ENCODE measurements at places on chromosomes 5 and 9.

GRCh38 chr9:95317119-95317892 is at the start of gene FANCC:
FANCC (minus strand) TSS chr9:95317709; CDS start chr9:95249291, 68,418 bp downstream.
- DNase-seq, result peak; percentile 77

- no peak for DNase-seq
Observed at GRCh38 chr9:70811638-70812037, 309.8 kb downstream of the TRPM3 start.

- DNase-seq, result no peak
Observed at GRCh38 chr9:34197756-34198711, 19.2 kb downstream of the UBAP1 start.

GRCh38 chr5:112196584-112196983 is 222.5 kb downstream of the EPB41L4A start:
- DNase-seq, result no peak

- DNase-seq, result no peak
Observed at GRCh38 chr9:21801683-21802417, 586 bp upstream of the MTAP start.

DNA sequence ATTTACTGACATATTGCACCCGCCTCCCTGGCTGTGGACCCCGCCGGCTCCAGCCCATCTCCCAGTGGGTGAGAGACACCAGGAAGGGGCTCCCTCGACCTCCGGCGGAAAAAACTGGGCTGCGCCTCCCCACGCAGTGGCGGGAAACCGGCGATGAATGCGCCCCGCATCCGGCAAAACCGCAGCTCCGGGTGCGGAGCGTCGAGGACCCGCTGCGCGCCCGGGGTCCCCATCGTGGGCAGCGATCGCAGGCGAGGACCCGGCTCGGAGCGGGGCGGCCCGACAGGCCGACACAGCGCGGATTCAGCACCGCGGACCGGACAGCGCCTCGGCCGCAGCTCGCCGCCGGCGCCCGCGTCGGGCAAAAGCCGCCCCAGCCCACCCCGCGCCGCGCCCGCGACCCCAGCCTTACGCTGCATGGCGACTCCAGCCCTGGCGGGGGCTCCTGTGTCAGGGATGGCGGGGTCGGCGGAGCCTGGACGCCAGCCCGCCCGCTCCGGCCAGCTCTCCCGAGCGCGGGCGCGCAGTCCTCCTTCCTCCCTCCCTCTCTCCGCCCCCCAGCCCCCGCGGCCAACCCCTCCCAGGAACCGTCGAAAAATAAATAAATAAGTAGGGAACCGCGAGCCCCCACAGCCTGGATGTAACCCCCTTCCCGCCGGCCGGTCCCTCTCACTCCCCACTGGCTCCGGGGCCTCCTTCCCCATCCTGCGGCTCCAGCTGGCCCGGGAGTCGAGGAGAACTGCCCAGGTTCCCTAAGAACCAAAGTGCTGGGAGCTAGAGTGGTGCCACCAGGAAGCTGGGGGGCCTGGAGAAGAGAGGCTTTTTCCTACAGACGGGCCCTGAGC is 3.1 kb downstream of the LHX3 start:
- DNase-seq, result no peak

- peak; percentile 52 for DNase-seq
Observed at GRCh38 chr5:56588636-56589480, 226.5 kb upstream of the MAP3K1 start.

GRCh38 chr5:64506567-64507263 is 900 bp downstream of the RGS7BP start:
- DNase-seq, result no peak

GRCh38 chr5:105581988-105582690 is 2019.5 kb upstream of the NUDT12 start:
- no peak for DNase-seq

- DNase-seq, result peak; percentile 21
Observed at GRCh38 chr5:95822043-95822541, 434 bp downstream of the GLRX start.

DNA sequence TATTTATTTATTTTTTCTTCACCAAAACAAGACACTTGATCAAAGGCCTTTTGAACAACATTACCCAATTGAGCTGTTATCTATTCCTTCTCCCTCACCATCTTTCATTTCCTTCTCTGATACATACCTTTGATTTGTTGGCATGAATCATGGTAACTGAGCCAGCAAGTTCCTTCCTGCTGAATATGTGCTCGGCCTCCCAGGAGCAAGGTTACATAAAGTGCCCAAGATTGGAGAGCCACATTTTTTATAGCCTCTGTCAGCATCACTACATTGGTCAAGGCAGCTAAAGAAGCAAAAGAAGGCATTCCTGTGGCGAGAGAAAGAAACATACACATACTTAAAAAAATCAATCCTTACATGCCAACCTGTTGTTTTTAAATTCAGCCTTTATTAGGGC is 369.6 kb downstream of the CYLC2 start:
- no peak for DNase-seq

DNA sequence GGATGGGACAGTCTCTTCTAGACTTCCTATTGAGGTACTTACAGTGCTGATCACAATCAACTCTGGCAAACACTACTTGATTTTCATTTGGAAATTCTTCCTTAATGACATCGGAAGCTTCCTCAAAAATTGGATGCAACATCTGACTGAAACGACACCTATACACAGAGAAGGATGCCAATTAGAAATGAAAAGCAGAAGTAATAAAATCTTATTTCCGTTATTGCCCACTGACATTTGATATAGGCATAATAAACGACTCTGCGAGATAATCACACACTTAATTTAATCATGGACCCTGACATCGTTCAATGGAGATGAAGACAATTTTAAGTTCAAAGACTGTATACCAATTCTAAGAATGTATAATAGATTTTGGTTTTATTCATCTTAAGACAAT is 46.4 kb downstream of the ERP44 start:
- no peak for DNase-seq

GRCh38 chr9:107650321-107650720 is 160.8 kb upstream of the KLF4 start:
- DNase-seq, result no peak

DNA sequence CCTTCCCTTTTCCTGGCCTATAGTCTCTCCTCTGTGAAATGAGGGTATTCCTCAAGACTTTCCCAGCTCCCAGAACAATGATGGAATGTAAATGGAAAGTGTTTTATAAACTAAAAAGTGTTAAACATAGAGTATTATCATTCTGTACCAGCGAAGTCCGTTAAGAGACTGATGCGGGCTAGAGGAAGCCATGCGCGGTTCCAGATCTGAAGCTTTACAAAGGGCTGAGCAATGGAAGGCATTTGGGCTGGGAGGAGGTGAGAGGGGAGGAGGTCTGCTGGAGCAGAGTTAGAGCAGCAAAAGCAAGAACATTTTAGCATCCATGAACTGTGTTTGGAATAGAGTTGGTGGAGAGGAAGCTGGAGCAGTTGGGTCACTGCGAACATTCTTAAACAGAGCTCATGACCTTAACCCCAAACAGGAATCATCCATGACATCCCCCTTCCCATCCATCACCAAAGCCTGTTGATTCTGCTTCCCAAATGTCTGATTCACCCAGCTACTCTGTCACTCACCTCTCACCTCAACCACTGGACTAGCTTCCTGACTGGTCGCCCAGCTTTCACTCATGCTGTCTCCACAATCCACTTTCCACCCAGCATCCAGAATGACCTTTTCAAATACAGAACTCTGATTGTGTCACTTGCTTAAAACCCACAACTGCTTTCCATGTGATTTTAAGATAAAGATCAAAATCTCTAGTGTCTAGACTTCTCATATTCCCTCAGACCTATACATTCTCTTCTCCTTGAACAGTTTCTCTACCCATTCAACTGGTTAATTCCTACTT is 37.1 kb downstream of the CDK5RAP2 start:
- no peak for DNase-seq

DNA sequence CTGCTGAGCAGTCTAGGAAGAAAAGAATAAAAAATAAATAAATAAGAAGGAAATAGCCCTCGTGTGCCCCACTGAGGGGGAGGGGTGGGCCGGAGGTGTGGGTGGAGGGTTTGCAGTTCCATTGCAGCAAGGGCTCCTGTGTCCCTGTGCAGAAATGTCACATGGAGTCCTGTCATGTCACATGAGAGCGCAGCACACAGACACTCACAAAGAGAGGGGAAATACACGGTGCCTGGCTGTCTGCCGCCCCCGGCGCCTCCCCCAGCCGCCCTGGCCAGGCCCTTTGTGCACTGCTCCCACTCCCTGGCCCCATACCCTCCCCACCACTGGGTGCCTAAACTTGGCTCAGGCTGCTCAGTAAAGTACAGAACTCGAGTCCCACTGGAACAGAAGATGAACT is 55.6 kb upstream of the SPTLC1 start:
- DNase-seq, result no peak
